ENCODE measurements at places on chromosomes 3 and 15.

GRCh38 chr15:81166636-81167305, 29.9 kb upstream of the IL16 start:
- DNase-seq: no peak

DNA sequence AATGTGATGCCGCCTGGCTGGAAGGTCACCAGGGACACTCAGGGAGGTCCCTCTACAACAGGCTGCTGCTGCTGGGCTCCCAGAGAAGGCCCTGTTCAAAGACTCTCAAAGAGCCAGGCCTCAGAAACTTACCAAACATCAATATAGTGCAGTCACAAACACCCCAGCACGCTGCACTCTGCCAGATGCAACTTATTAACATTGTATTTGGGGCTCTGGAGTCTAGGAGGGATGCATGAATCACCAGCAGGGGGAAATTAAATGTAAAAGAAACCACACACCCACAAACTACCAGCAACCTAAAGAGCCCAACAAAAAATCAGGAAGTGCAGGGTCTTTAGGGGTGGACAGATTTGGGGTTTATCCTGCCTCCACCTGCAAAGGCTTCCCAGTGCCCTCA, 74.6 kb upstream of the SPATA12 start:
- DNase-seq: no peak

GRCh38 chr3:46400000-46400734, 6.7 kb downstream of the CCR5AS start:
- DNase-seq: no peak

- DNase-seq: no peak
Observed at GRCh38 chr3:155070932-155071387, 9.2 kb upstream of the MME start.

DNA sequence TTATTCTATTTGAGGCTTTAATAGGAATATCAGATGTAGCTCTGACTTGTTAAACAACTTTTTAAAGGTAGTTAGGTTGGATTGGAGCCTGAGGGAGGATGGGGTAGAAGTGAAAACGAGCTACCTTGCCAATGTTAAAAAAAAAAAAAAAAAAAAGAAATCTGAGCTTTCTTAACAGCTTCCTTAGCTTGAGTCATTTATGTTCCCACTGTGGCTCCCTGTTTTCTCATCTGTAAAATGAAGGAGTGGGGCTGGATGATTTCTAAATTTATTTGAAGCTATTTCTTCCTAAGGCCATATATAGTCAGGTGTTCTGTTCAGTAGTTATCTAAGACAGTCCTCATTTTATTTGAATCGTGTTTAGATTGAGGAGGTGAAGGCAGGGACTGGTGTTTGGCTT, 105.7 kb downstream of the EDEM1 start:
- no peak for DNase-seq

GRCh38 chr3:2771741-2772140, 338.4 kb downstream of the IL5RA start:
- DNase-seq: no peak

GRCh38 chr15:75420698-75421097, 30.8 kb downstream of the SIN3A start:
- no peak for DNase-seq

DNA sequence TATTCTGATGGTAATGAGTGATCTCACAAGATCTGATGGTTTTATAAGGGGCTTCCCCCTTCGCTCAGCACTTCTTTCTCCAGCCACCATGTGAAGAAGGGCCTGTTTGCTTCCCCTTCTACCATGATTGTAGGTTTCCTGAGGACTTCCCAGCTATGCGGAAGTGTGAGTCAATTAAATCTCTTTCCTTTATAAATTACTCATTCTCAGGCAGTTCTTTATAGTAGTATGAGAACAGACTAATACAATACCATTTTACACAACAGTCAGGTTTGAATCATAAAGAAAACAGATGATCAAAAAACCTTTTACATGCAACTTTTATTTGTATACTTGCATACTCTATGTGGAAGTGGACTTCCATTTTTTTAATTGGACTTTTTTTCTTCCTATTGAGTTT, 46.7 kb upstream of the CBLB start:
- no peak for DNase-seq

DNA sequence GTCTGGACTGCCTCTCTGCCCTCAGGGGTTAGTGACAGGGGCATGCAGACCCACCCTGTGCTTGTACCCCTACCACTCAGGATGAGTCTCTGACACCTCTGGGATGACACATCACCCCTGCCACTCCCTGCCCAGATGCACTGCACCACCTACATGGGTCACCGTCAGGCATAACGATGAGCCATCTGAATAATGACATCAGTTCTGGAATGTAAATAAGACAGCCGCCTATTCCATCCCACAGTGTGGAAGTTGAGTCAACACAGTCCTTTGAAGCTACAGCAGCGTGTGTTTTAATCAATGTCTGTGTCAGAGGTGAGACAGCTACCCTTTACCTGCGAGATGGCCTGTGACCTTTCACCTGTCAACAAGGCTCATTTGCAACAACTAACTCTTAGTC, 268.7 kb upstream of the ARRDC4 start:
- DNase-seq: no peak

DNA sequence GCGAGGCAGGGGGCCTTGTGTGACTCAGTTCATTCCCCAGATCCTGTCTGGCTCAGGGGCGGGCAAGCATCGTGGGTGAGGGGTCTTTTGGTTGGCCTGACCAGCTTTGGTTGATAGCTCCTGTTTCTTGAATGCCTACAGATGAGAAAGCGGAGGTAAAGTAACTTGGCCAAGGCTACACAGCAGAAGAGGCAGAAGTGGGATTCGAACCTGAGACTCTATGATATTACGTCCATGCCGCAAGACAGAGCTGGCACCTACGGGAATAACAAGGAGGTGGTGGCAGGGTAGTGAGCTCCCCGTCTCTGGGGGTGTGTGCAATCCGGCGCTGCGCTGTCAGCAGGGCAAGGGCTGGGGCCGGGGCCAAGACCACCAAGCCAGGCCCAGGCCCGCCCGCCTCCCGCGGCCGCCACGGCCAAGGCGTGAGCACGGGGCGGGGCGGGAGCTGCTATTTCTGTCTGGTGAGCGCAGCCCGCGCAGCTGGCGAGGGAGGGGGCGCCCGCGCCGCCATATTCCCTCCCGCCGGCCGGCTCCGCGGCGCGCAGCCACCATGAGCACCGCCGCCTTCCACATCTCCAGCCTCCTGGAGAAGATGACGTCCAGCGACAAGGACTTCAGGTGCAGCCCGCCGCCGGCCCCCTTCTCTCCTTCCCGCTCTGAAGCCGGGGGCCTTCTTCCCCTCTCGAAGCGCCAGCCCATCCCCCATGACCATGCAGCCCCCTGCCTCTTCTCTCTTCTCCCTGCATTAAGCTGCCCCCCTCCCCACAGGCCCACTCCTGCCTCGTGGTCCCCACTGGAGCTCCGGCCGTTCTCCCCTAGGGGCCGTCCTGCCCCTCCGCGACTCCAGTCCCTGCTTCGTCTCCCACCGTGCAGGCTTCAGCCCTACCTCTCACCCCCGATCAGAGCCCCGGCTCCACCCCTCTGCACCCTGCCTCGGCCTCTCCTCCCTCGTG, at the start of gene CAND2:
Gene CAND2, plus strand, starts transcription at position 510 of the 953 bp plus-strand sequence. Its CDS starts 41 bp downstream, at position 551.
- DNase-seq: no peak

- no peak for DNase-seq
Observed at GRCh38 chr15:90230071-90230494, 3.7 kb downstream of the CIB1 start.

GRCh38 chr3:138578141-138578540, 15.9 kb downstream of the CEP70 start:
- no peak for DNase-seq

DNA sequence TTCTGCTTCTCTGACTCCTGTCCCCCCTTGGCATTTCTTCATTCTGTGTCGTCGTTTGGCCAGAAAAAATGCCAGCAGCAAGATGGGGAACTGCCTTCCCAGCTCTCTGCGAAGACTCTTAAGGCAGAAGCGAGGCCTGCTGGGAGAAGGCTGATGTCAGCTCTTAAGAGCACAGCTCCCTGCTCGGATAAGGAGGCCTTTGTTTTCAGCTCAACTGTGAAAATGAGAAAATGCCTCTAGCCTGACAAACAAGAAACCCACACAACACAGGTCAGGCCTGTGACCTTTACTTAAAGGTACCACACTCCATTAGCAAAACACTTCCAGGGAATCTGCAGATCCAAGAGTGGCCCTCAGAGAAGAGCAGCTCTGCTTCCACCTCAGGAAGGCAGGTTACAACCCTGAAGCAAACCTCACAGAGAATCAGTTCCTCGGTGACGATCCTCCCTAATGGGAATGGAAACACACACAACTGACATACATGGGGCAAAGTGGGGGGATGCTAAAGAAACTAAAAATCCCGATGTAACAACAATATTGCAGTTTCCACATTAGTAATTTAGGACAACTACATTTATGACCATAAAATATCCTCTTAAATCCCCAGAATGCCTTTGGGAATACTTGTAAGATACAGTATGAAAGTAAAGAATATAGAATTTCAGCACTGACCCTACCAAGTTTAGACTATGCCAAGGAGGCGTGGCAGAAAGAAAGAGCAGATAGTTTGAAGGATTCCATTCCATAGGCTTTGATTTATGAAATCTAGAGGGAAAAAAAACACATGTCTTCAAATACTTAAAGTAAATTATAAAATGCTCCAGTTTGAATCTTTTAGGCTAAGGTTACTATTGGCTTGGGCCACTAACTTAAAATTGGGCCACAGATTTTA, 52.1 kb downstream of the VGLL4 start:
- DNase-seq: no peak

GRCh38 chr3:171744158-171744741, 66.0 kb downstream of the PLD1 start:
- no peak for DNase-seq

- no peak for DNase-seq
Observed at GRCh38 chr3:179266701-179267211, 15.8 kb upstream of the KCNMB3 start.

DNA sequence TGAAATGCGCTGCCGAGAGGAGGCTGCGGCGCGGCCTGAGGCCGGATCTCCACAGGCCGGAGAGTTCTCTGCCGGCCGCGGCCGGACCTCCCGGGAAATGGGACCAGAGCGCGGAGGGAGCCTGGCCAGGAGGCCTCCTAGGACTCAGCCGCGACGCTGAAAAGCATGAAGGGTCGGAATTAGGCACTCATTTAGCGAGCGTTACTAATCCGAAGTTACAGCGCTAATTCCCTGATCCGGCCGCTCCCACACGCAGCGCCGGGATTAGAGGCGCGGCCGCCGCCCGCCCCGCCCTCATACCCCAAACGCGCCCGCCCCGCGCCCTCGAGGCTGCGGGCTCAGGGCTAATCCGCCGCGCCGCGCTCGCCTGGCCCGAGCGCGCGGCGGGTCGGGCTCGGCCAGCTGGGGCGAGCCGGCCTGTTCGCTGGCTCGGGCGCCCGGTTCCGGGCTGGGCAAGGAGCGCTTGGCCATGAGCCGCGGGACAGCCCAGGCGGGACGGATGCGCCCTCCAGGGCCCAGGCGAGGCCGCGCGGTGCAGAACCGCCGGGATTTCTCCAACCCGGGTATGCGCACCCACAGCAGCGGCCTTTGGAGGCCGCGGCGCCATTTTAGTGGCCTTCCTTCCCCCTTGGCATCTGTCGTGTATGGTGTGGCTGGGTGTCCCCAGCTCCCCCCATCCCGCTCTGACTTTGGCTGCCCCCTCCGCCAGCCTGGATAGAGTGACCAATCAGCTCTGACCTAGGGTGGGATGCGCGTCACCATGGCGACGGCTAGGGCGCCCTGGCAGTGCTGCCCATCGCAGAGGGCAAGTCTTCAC, 36.8 kb upstream of the POLG start:
- no peak for DNase-seq

DNA sequence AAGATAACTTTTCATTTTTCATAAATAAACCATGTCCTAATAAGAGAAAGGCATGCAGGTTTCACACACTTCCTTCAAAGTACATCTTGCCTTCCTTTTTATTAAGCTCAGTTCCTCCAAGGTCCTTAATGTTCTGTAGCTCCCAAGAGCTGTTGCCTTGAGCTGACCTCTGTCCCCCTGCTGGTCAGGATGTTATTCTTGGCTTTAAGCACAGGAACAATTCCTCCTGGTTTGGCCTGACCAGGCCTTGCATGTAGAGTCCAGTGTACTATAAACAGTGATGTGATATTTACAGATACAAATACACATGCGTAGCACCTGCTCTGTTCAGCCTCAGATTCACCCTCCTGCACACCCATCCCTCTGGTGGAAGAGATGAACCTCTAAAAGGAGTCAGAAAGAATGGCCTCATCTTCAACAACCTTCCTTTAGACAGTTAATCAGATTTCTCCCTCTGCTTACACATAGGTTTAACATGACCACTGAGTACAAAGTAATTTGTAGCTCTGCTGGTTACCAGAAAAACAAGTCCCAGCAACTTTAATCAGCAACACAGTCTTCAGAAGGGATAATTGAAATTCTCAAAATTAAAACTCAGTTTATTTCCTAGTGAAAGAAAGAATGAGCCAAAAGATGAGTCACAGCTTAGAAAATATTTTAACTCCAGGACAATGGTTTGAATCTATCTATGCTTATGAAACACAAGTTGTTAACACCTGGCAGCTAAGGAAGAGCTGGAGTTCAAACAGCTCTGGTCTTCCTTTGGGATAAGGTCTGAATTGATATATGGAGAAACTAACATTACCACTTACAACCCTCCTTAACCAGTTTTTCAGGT, 46.5 kb downstream of the PTPN9 start:
- no peak for DNase-seq

DNA sequence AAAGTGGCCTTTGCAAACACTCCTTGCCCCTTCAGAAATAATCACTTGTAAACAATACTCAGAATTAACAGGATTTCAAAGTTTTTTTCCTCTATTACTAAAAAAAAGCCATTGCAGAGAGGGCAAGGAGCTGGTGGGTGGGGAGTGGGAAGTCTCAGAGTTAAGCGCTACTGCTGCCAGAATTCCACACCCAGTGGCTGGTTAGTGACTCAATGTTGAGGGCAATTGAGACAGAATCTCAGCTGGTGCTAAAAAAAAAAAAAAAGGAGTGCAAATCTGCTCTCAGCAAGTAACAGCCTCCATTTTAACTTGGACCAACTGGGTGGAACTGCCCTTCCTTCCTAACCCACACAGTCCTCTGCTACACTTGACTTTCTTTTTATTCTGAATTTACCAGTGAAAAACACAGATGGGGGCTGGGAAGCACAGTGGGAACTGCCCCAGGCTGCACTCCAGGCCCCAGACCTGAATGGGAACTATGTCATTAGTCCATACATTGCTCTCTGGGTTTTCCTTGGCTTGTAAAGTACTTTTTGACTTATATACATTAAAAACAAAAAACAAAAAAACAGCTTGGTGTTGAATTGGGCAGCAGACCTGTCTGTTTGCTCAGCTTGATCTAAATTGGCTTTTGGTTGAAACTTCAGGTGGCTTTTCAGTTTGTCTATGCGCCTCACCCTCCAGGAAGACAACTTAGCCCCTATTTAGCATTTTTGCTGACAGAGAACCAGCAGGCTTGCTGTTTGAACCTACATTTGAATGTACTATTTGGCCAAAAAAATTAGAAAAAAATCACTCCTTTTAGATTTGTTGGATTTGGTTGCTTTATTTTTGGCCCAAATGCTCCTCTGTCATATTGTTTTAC, 357.8 kb upstream of the TBL1XR1 start:
- no peak for DNase-seq
